Stimulated activated CD8-positive, alpha-beta memory T cell treated with anti-CD3 and anti-CD28 coated beads, Interleukin-15, amount 100 ng/mL, for 48 hours (primary cell): ENCODE measurements at places on chromosomes 5 and 9.

DNA sequence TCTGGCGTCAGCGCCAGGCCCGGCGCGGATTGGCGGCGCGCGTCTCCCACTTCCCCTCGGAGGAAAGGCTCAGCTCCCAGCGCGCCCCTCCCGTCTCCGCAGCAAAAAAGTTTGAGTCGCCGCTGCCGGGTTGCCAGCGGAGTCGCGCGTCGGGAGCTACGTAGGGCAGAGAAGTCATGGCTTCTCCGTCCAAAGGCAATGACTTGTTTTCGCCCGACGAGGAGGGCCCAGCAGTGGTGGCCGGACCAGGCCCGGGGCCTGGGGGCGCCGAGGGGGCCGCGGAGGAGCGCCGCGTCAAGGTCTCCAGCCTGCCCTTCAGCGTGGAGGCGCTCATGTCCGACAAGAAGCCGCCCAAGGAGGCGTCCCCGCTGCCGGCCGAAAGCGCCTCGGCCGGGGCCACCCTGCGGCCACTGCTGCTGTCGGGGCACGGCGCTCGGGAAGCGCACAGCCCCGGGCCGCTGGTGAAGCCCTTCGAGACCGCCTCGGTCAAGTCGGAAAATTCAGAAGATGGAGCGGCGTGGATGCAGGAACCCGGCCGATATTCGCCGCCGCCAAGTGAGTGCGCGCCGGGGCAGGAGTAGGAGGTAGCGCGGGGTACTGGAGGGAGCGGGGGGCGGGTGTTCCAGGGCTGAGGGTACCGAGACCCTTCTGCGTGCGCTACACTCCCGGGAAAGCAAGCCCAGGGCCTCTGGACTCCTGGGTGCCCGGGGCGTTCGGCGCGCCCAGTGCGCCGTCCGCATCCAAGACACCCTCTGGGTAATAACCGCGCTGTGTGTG, at the start of gene MSX2:
Gene MSX2 (plus strand): TSS at position 99 of the 777 bp plus-strand sequence. CDS start 78 bp downstream, at position 177.
- peak; percentile 4 for DNase-seq

DNA sequence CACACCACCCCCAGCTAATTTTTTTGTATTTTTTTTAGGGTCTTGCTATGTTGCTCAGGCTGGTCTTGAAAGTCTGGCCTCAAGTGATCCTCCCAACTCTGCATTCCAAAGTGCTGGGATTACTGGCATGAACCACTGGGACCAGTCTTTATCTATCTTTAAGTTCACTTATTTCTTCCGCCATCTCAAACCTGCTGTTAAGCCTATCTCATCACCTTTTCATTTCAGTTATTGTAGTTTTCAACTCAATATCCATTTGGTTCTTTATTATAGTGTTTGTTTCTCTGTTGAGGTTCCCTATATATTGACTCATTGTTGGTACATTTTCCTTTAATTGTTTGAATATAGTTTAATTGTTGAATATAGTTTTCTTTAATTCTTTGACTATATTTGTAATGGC, 48.1 kb downstream of the GALNT12 start:
- no peak for DNase-seq

DNA sequence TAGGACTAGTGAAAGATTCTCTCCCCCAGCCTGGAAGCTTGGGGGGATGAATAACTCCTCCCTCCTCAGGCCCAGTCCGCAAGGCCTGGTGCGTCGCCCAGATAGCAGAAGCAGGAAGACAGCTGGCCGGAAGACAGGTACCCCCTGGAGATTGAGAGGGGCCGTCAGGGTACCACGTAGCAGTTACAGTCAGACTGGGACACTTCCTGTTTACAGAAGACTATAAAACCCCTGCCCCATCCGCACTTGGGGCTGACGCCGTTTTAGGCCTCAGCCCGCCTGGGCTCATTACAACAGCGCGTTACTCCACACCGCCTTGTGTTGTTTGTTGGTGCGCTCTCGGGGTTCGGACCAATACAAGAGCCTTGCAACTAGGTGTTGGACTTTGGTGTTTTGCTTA, 15.4 kb downstream of the SEMA6A start:
- DNase-seq = no peak

DNA sequence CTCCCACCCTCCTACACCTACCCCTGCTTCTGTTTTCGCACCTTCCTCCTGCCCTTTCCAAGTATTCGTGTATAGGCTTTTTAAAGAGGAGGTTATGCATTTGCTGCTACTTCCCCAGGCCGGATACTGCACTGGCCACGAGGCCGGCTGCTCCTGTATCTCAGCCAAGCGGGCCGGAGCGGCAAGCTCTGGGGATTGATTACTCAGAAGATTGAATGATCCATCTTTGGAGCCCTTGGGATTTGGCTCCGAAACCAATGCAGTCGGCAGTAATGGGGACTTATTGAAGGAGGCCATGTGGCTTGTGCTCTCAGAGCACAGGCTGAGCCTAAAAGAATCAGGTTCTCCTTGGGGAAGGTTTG, 405.3 kb downstream of the TLE4 start:
- no peak for DNase-seq

GRCh38 chr9:110590816-110591215, 11.3 kb upstream of the SVEP1 start:
- DNase-seq = no peak

DNA sequence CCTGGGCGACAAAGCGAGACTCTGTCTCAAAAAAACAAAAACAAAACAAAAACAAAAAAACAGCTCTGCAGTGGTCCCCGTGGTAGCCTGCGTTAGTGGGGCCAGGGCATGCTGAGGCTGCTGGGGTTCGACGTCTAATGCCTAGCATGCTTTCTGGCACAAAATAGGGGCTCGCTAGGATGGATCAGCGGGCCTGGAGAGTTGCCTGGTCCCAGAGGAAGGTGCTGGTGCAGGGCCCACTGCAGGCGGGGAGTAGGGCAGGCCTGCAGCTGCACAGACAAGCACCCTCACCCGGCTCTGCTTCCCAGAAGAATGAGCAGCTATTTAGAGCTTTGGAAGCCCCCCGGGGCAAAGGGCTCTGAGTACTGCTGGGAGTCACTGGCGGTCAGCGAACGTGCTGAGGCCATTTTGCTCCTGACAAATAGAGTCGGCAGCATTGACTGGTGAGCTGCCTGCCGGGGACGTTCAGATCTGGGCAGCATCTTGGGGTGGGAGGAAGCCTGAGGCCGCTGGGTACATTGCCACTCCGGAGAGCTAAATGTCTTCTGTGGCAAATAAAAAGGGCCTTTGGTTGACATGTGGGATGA, 126.7 kb downstream of the OLFM1 start:
- DNase-seq = no peak

DNA sequence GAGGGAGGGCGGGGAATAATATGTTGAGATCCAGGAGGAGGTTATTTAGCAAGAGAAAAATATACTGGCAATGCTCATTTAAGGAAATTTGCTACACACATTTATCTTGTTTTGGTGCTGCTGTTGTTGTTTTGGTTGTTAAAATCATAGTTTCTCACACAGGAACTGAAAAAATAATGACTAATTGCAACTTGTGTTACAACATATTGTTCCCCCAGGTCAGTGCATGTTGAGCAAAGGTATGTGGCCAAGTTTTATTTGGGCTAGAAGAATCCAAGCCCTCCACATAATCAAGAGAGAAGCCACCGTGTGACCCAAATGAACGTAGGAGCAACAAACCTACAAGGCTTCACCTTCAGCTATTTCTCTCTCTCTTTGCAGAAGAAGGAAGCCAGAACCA, 220.3 kb upstream of the DAPK1 start:
- no peak for DNase-seq

- DNase-seq = no peak
Measured at GRCh38 chr9:104826911-104827310, 63.0 kb downstream of the NIPSNAP3B start.

DNA sequence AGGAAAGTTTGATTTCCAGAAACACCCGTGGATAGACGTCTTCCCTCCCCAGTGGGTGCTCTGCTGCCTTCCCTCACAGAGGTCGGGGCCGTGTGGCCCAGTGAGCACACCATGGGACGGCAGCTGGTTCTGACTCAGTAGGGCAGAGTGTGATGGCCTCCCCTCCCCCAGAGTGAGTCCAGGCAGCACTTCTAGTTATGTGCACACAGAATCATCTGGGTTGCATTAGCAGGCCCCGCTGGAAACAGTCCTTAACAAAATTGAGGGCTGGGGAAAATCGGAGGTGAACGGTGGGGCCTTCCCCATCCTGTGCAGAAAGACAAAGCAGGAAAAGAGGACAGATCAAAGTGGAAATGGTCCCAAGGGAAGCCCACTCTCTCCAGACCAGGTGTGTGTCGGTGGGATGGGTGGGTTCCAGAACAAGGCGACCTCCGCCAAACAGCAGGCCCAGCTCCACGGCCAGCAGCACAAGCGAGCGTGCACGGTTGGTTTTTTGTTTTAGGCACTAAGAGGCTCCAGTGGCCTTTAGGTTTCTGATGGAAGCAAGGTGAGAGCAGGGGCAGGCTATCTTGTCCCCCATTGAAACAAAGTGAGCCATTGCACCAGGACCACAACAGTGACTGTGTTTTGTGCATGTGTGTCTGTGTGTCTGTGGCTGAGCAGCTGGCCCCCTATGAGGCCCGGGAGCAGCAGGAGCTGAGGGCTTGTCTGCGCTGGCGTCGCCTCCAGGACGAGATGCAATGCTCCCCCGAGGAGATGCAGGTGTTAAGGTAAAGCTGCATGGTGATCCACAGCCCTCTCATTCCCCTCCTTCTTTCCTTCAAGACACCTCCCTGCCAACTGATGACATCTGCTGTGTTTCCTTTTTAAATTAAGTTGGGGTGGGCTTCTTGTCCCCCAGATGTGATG, 201.5 kb downstream of the AOPEP start:
- no peak for DNase-seq

DNA sequence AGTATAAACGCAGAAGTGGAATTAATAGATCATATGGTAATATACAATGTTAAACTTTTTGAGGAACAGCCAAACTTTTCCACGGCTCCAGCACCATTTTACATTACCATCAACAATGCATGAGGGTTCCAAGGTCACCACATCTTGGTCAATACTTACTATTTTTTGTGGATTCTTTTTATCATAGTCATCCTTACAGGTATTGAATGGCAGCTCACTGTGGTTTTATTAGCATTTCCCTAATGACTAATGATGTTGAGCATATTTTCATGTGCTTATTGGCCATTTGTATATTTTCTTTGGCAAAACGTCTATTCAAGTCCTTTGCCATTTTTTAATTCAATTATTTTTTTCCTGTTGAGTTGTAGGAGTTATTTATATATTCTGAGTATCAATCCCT, 14.1 kb upstream of the RAPGEF6 start:
- no peak for DNase-seq
